Ureter (tissue), 1 donor: ENCODE measurements at places on chromosomes 6 and 20.

GRCh38 chr20:55953201-55953600 is 52.1 kb downstream of the CBLN4 start:
- no peak for DNase-seq

DNA sequence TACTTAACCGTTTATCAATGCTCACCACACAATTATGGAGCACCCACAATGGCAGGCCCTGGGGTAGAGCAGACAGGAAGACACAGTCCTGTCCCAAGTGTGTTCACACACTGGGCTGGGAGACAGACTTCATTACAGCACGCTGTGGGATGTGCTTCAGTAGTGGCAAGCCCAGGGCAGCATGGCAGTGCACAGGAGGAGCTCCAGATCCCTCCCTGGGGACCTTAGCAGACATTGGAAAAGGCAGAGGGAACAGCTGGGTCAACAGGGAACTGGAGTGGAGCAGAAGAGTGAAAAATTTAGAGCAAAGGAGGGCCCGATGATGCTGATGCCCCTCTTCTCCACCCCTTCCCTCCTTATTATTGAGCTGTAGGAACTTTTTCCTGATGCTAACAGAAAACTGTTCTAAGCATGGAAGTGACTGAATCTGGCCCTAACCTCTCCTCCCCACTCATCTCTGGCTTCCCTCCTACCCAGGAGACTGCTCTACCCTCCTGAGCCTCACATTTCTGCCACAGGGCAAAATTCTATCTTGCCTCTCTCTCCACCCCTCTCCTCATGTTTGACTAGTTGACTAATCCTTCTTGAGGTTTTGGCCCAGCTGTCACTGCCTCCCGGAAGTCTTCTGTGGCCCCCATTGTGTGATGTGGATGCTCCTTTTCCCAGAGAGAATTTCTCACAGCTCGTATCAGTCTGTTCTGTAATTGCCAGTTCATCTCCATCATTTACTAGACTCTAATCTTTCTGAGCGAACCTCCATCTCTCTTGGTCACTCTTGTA is 41.3 kb upstream of the NOP56 start:
- DNase-seq: no peak

GRCh38 chr20:57388953-57389694 is 2.1 kb upstream of the RBM38 start:
- DNase-seq: peak; percentile 82

DNA sequence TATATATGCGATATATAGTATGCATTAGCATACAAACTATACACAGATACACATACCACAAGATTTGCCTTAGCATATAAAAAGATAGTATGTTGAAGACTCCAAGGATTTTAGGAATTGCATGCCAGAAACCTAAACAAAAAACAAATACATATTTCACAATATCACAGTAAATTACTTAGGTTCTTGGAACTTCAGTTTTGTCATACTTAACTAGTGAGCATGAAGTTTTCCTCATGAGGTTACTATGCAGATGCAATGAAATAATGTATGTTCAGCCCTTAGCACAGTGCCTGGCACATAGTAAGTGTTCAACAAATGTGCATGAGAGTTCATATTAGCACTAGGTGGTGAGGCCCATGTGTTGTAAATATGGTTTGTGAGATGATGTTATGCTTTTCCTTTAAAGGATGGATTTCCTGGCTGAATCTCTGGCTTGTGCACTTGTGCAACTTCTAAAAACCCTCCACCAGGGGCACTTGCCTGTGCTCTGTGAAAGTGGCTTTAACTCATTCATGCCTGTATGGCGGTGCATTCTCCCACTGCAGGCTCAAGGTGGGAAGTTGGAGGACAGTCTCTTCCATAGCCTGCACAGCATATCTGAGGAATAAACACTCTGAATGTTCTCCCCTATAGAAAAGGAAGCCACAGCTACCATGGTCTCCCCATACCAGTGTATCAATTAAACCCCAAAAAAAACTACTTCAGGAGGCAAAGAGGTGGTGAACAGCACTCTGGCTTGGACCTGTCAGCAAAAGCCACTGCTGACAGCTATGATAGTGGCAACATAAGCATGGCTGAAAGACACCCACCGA is 624.1 kb upstream of the CDH4 start:
- no peak for DNase-seq

GRCh38 chr20:10603971-10604864 is 69.6 kb downstream of the JAG1 start:
- DNase-seq: peak; percentile 60

DNA sequence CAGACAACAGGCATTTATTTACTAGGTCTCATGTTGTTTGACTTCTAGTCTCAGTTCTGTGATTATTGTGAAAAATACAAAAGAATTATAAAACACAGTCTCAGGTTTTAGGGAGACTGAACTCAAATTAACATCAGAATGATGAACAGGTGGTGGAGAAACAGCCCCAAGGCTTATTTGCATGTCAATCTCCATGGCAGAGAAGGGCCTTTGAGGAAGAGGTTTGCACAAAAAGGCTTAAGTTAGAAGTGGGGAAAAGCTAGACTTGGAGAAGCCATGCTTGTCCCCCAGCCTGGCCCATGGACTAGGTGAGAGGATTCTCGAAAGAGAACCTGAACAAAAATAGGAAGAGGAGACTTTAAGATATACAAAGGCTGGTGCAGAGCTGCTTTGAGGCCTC is 183.3 kb downstream of the EDN1 start:
- no peak for DNase-seq

GRCh38 chr20:20594171-20594530 is 118.3 kb downstream of the RALGAPA2 start:
- DNase-seq: no peak

DNA sequence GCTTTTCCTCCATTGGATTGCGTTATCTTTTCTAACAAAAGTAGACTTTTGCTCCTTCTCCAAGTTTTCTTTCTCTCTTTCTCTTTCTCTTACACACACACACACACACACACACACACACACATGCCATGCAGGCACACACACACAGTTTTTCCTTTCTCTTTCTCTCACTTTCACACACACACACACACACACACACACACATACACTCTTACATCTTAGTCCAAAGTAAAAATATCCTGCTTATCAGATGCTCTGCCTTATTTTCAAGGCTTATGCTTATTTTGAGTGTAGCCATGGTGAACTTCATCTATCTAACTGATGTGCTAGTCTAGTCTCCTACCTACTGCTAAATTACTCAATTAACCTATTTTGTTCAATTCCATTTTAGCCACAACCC is 34.4 kb upstream of the RAB23 start:
- DNase-seq: no peak
